ENCODE measurements at places on chromosomes 2 and 18.

DNA sequence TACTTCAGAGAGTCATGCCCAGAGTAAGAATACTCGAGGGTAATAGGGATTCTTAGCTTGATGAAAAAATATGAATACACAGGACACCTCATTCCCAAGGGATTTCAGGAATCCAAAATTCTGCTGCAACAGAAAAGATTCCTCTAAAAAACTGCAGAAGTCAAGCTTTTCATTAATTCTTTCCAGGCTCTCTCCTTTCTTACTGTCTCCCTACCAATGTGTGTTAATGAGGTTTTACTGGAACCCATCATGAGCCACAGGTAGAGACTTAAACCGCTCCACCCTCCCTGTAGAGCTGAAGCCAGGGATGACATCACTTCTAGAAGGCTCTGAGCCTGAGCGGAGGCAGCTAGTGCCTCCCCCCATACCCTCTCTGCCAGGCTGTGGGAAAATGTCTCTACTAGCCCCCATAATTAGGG is 3.4 kb downstream of the SDC1 start:
- DNase-seq: no peak

GRCh38 chr2:39107156-39107555 is 13.7 kb downstream of the SOS1 start:
- no peak for DNase-seq

DNA sequence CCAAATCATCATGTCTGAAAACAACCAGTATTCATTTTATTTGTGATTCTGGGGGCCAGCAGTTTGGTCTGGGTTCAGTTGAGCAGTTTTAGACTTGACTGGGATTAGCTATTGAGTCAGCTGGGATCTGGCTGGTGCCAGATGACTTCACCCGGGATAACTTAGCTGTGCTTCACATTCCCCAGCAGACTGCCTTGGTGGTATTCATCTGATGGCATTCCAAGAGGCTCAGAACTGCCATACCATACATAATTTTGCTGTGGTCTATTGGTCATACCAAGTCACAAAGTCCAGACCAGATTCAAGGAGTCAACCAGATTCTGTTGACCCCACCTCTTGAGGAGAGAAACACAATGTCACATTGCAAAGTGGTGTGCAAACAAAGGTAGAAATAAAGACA is 7.8 kb upstream of the FSHR start:
- DNase-seq: no peak

GRCh38 chr2:31413862-31414550 is 536 bp downstream of the XDH start:
- no peak for DNase-seq

GRCh38 chr2:168002021-168002553 is 245.3 kb downstream of the STK39 start:
- no peak for DNase-seq

GRCh38 chr2:181672255-181673008 is 7.9 kb downstream of the NEUROD1 start:
- DNase-seq: no peak

- DNase-seq: no peak
These were observed 208.2 kb upstream of the CHAC2 start for GRCh38 chr2:53559302-53559966.

- no peak for DNase-seq
These were observed 135.9 kb downstream of the NCK2 start for GRCh38 chr2:105880637-105881036.

DNA sequence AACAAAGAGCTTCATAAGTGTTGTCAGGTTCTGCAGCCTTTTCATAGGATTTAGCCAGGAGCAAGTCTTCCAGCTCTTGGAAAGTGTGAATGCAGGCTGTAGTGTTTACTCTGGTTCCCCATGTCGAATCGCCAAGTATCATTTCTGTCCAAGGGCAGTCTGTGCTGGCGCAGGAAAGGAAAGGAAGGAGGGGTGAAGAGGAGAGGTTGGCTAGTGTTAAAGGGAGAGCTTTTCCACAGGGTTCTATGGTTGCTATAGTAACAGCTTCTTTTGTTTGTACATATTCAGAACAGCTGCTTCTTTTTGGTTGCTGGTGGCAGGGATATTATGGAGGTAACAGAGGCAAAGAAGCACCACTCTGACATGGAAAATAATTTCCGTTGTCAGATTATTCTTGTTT is 69.9 kb downstream of the KCNH7 start:
- DNase-seq: no peak

DNA sequence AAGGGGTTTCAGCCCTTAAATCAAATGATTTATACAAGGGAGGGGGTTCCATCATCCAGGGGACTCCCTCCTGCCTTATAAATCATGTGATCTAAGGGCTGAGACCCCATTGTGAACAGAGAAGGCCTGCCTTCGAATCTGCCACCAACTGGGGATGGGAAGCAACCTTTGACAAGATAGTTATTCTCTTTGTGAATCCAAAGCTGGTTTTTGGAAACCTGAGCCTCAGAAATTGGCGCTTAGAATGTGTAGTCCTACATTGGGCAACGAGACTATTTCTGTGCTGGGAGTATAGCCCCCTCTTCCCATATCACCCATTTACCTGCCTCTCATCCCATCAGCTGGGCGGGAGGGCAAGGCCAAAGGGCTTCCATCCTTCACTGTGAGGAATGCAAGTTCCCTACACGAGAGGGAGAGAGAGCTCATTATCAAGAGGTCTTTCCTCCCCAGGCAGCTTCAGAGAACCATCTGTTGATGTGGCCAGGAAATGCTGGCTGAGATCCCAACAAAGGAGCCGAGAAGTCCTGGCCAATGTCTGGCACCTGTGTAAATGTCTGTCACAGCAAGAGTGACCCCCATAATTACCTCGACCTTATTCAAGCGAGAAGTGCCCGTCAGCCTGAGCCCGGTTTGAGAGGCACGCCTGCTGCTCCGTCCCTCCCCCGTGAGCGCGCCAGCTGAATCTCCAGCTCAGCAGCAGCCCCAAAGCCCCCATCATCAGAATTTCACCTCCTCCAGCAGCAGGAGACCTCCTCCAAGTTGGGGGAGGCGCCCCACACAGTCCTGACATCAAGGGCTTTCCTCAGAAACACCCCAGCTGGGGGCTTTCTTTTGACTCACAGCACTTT is 48.4 kb upstream of the APCDD1 start:
- DNase-seq: no peak

GRCh38 chr2:197141702-197142473 is 168.7 kb downstream of the ANKRD44 start:
- no peak for DNase-seq

DNA sequence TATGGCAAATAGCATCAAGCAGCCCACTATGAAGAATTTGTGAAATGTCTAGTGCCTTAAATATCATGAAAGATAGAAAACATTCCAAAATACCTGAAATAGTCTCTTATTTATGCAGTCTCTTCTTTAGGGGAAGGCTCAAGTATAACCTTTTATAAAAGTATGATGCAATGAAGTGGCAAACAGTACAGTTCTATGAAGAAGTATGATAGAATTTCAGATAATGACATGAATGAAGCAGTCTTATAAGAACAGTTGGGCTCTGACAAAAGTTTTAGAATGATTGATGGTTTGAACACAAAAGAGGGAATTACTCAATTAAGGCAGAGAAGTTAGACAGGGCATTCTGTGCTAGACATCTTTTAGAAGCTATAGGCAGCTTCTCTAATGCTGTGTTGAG is 1791.8 kb upstream of the PIK3C3 start:
- no peak for DNase-seq

- no peak for DNase-seq
These were observed 91.4 kb downstream of the PPP1R1C start for GRCh38 chr2:182077023-182077422.

DNA sequence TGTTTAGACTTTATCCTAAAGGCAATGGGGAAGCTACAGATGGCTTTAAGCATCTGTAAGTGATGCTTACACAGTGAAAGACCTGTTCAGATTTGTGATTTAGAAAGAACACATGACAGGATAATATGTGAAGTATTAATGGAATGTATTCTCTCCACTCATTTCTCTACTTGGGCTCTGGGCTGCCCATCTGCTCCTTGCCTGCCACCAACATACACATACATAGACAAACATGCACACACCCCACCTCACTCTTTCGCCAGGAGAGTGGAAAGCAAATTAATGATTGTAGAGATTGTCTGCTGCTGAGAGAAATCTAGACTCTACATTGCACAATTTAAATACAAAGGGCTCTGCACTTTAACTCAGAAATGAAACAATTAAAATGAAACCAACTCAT is 61.0 kb upstream of the NFE2L2 start:
- DNase-seq: no peak

GRCh38 chr18:54950221-54950620 is 9.0 kb downstream of the CCDC68 start:
- DNase-seq: no peak

DNA sequence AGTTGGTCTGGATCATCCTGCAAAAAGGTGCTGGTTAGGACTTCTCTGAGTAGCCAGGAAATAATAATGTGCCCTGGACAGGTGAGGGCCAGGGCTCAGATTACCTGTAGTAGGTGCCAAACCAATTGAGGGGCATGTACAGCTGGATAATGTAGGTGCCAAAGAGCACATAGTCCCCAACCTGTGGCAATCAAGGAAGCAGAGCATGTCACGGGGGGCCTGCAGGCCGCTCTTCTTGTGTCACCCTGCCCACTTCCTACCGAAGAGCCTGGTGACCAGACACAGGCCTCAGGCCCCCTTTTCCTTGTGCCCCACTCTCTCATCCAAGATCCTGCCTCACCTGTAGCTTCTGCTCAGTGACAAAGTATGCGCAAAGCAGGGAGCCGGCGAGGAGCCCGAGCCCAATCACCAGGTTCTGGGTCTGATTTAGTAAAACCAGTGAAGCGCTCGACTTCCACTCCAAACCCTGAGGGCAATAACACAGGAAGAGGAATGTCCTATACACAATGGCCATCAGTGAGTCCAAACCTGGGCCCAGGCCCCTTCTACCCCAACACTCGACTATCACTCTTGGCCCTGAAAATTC is 5.2 kb downstream of the ABCB6 start:
- no peak for DNase-seq
